Right atrium auricular region (tissue), 2 donors: ENCODE measurements at places on chromosomes 12 and 14. TPM values are rescaled to one million over a fixed set of nuclear protein-coding genes. Genes with fewer than 3 reads are reported as not detected.

Gene CD163
- total RNA-seq, result 165 TPM

Gene SDR9C7
- total RNA-seq, result 0.28 TPM

Gene OTX2
- not detected for total RNA-seq

Gene TMEM233
- 0.28 TPM for total RNA-seq

Gene COX8C
- total RNA-seq, result not detected

Gene ABCD4
- 17.0 TPM for total RNA-seq

GRCh38 chr12:110563702-110564470 is 19.2 kb downstream of the PPTC7 start:
- no peak overlapping the region for H3K4me3 ChIP-seq
- H3K27me3 ChIP-seq, result no peaks in the 10 kb centered on the region

GRCh38 chr12:6961278-6961694 is 9.2 kb downstream of the PHB2 start:
- peak overlapping the region; percentile 67 for H3K27ac ChIP-seq
- no peaks in the 10 kb centered on the region for H3K27me3 ChIP-seq
- H3K4me3 ChIP-seq, result peak overlapping the region; percentile 27
- no peaks in the 10 kb centered on the region for H3K4me1 ChIP-seq

GRCh38 chr12:104478396-104479122 is 21.8 kb downstream of the CHST11 start:
- no peak overlapping the region for H3K27ac ChIP-seq
- H3K36me3 ChIP-seq, result no peaks in the 10 kb centered on the region
- no peak overlapping the region for H3K4me3 ChIP-seq

- H3K27ac ChIP-seq, result no peak overlapping the region
- no peaks in the 10 kb centered on the region for H3K36me3 ChIP-seq
- H3K4me1 ChIP-seq, result no peaks in the 10 kb centered on the region
- no peaks in the 10 kb centered on the region for H3K27me3 ChIP-seq
- DNase-seq, result no peak
These were observed 70.7 kb downstream of the ADCK1 start for GRCh38 chr14:77870646-77871045.

- H3K36me3 ChIP-seq, result no peaks in the 10 kb centered on the region
- no peak overlapping the region for H3K27ac ChIP-seq
- DNase-seq, result no peak
- no peaks in the 10 kb centered on the region for H3K4me1 ChIP-seq
These were observed 43.1 kb upstream of the CDKN3 start for GRCh38 chr14:54353694-54354093.

DNA sequence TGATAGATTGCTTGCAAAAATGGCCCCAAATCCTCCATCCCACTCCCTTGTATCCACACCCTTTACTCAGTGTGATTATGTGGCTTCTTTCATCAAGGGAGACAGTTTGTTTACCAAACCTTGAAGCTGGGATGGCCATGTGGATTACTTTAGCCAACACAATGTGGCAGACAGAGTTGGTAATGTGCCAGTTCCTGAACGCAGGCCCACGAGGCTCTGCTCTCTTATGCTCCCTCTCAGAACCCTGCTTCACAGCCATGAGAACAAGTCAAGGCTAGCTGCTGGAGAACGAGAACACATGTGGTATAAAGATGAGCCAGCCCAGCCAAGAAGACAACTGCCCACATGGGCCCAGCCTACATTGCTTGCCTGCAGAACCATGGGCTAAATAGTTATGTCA is 162.3 kb downstream of the NDUFA12 start:
- no peaks in the 10 kb centered on the region for H3K4me1 ChIP-seq
- DNase-seq, result no peak
- no peak overlapping the region for H3K4me3 ChIP-seq

- DNase-seq, result no peak
- H3K4me3 ChIP-seq, result no peak overlapping the region
- no peaks in the 10 kb centered on the region for H3K36me3 ChIP-seq
- no peaks in the 10 kb centered on the region for H3K4me1 ChIP-seq
These were observed 144.0 kb downstream of the RAD51B start for GRCh38 chr14:67963545-67963944.

DNA sequence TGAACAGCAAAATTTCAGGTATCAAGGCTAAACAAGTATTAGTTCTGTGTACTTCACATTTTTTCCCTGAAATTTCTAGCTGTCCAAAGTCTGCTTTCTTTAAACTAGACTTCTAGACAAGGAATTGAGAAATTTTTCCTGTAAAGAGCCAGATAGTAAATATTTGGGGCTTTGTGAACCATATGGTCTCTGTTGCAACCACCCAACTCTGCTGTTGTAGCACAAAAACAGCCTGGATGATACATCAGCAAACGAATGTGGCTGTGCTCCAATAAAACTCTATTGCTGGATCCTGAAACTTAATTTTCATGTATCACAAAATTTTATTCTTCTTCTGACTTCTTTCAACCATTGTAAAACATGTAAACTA is 96.0 kb upstream of the SLC38A4 start:
- no peak overlapping the region for H3K27ac ChIP-seq
- DNase-seq, result no peak
- no peaks in the 10 kb centered on the region for H3K27me3 ChIP-seq
- no peaks in the 10 kb centered on the region for H3K4me1 ChIP-seq
- no peaks in the 10 kb centered on the region for H3K36me3 ChIP-seq

DNA sequence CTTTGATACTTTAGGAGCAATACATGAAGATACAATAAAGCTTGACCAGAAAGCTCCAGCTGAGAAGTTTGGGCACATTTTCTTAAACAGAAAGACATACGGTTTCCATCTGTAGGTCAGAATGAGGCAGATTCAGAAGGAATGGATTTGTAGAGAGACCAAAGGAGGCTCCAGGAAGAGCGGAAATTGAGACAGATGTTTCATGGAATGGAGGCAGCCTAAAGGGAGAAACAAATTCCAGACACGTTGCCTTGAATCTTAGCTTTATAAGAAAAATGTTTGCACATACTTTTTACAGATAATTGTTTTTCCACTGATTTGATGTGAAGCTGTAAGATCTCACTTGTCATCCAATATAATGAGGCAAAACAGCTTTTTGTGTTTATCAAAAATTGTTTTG is 24.8 kb downstream of the EPYC start:
- H3K27me3 ChIP-seq, result no peaks in the 10 kb centered on the region
- H3K36me3 ChIP-seq, result no peaks in the 10 kb centered on the region
- DNase-seq, result no peak
- H3K4me3 ChIP-seq, result no peak overlapping the region
- H3K27ac ChIP-seq, result peak overlapping the region; percentile 17

- no peaks in the 10 kb centered on the region for H3K4me1 ChIP-seq
- H3K27ac ChIP-seq, result no peak overlapping the region
- H3K4me3 ChIP-seq, result no peak overlapping the region
- H3K36me3 ChIP-seq, result no peaks in the 10 kb centered on the region
- DNase-seq, result no peak
- H3K27me3 ChIP-seq, result no peaks in the 10 kb centered on the region
These were observed 179.0 kb downstream of the RIMBP2 start for GRCh38 chr12:130537051-130537450.

DNA sequence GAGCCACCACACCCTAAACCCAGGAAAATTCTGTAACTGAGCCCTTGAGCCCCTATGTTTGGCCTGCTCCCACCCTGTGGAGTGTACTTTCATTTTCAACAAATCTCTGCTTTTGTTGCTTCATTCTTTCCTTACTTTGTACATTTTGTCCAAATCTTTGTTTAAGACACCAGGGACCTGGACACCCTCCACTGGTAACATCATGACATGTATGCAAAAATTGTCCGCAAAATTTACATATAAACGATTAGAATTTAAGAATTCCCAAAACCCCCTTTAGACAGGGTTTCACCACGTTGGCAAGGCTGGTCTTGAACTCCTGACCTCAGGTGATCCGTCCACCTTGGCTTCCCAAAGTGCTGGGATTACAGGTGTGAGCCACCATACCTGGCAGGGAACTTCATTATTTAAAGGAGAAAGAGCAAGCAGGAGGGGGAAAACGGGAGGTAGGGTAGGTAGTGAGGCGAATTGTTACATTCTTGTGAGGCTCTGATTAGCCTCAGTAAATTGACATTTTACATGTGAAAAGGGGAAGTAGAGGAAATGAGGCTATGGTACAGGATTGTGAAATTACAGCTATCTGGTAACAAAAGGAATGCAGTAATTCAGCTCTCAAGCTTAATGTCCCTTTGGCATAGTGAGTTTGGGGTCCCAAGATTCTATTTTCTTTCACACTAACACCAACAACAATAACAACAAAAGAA is 27.6 kb downstream of the TUBA1A start:
- no peaks in the 10 kb centered on the region for H3K4me1 ChIP-seq
- no peaks in the 10 kb centered on the region for H3K27me3 ChIP-seq
- no peaks in the 10 kb centered on the region for H3K36me3 ChIP-seq
- H3K4me3 ChIP-seq, result no peak overlapping the region
- DNase-seq, result no peak

- no peaks in the 10 kb centered on the region for H3K27me3 ChIP-seq
- no peaks in the 10 kb centered on the region for H3K4me1 ChIP-seq
- peak overlapping the region; percentile 78 for H3K4me3 ChIP-seq
These were observed 33.3 kb downstream of the MIA2 start for GRCh38 chr14:39266871-39267607.

- no peak overlapping the region for H3K27ac ChIP-seq
- H3K36me3 ChIP-seq, result no peaks in the 10 kb centered on the region
- no peaks in the 10 kb centered on the region for H3K4me1 ChIP-seq
- H3K27me3 ChIP-seq, result no peaks in the 10 kb centered on the region
These were observed 37.0 kb downstream of the GPR137C start for GRCh38 chr14:52589646-52590045.

DNA sequence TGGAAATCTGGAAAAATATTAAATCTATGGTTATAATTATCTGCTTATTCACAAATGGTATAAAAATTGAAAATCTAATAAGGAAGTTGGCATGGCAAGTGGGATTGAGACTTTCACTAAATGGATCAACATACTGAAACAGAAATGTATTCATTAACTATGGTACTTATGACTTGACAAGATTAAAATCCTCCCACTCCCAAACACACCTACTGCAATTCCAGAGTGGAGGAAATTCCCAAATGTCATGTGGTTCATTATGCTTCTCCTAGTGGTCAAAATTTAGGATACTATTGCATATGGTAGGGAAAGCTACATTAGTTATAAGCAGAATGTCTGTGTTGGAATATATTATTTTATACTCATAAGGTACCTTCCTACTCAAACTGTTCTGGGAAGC is 265.3 kb upstream of the PRICKLE1 start:
- H3K27me3 ChIP-seq, result no peaks in the 10 kb centered on the region
- no peak for DNase-seq
- no peak overlapping the region for H3K27ac ChIP-seq
- H3K4me3 ChIP-seq, result no peak overlapping the region

DNA sequence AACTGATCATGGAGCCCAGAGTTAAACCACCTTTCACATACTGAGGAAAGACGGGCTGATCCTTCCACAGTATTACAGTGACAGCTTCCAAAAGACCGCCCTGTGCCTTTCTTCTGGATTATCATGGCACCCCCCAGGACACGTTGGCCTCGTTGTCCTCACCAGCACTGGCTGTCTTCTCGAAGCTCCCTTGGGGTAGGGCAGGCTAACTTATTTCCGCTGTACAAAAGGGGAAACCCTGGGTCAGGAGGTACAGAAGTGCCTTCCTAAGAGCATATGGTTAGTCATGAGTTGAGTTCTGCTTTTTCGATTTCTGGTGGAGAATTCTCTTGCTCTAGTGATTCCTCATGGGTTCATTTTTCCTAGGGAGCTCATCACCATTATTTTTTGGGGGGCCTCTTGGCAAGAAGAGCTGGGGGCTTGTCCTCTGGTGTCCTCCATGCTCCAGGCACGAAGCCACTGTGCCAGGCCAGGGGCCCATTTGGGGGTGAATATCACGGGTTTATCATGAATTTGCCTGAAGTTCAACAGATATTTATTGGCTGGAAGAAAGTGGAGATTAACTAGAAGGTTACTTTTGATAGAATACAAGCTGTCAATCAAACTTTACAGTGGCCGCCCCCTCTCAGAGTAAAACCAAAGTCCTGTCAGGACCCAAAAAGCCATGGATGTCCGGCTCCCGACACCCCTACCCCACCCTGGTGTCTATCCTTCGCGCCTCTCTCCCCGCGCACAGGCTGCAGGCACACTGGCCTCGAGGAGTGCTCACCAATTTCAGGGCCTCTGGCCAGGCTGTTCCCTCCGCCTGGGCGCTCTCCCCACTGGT is 8.8 kb upstream of the TRAF3 start:
- no peak for DNase-seq
- no peak overlapping the region for H3K4me3 ChIP-seq
- H3K4me1 ChIP-seq, result no peaks in the 10 kb centered on the region

DNA sequence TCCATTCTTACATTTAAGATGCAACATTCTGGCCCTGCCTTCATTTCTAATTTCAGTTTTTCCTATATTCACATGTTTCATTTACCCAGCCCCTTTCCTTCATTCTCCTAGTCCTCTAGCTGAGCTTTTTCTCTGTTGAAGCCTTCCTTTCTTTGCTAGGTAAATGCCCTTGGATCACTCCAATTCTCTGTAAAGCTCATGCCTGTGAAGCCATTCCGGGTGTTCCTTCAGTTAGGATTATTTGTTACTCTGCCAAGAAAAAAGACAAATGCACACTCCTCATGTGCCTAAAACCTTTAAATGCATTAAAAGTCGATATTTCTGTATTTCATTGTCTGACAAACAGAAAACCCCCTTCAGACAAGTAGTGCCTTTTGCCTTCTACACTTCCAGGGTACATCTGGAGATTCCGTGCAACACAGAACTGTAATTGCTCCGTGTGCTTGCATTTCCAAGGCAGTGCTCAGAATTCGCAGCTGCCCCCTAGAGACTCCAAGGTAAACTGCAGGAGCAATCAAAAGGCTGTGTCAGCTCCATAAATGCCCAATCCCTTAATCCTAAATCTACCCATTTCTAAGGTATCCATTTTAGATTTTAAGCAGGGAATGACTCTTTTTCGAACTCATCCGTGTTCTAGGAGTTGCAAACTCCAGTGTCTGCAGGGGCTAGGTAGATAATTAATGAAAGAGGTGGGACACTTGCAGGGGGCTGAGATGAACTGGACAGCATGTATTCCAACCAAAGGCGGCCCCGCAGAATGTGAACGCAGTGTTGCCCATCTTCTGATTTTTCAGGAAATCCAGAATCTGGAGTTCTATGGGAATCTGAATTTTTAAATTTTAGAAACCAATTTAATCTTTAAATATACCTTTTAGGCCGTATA is 320.2 kb downstream of the GRIN2B start:
- no peak overlapping the region for H3K4me3 ChIP-seq
- DNase-seq, result peak; percentile 67
- H3K27ac ChIP-seq, result no peak overlapping the region
- H3K27me3 ChIP-seq, result no peaks in the 10 kb centered on the region

GRCh38 chr14:92787554-92787953 is 6.6 kb upstream of the GOLGA5 start:
- DNase-seq, result no peak
- H3K27me3 ChIP-seq, result no peaks in the 10 kb centered on the region
- H3K4me1 ChIP-seq, result no peaks in the 10 kb centered on the region
- no peak overlapping the region for H3K27ac ChIP-seq
- H3K4me3 ChIP-seq, result no peak overlapping the region

DNA sequence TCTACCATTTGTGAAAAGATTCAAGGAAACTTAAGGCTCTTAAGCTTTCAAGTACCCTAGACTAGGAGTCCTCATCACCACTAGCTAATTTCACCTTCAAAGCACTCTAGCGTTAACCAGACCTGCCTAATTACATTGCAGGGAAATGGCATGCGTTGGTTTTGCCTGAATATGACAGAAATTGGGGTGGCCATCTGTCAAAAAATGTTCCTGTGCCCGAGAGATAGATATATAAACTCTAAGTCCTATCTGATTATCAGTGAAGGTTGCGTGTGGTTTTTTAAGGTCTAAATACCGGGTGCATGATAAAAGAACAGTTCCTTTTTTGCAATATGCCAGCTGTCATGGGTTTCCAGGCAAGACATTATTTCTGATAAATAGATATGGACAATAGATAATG is 48.3 kb downstream of the SPRING1 start:
- H3K27ac ChIP-seq, result no peak overlapping the region
- no peak for DNase-seq
- H3K4me1 ChIP-seq, result peaks cover 18% of the 10 kb centered on the region
- no peaks in the 10 kb centered on the region for H3K36me3 ChIP-seq
- peaks cover 2% of the 10 kb centered on the region for H3K27me3 ChIP-seq
- H3K4me3 ChIP-seq, result no peak overlapping the region
